ENCODE measurements at places on chromosomes 2 and 18. TPM values are rescaled to one million over a fixed set of nuclear protein-coding genes. Genes with fewer than 3 reads are reported as not detected.

Gene IMPA2
- total RNA-seq, result 71.8 TPM

- H3K27me3 ChIP-seq, result no peaks in the 10 kb centered on the region
- no peak overlapping the region for H3K4me3 ChIP-seq
- H3K27ac ChIP-seq, result no peak overlapping the region
- no peaks in the 10 kb centered on the region for H3K36me3 ChIP-seq
- peak; percentile 81 for DNase-seq
- H3K4me1 ChIP-seq, result peaks cover 22% of the 10 kb centered on the region
Measured at GRCh38 chr2:21118302-21118920, 5.4 kb upstream of the TDRD15 start.

GRCh38 chr2:29223851-29224692 lies 108.9 kb downstream of the CLIP4 start:
- H3K4me3 ChIP-seq, result no peak overlapping the region
- no peaks in the 10 kb centered on the region for H3K36me3 ChIP-seq
- no peak for DNase-seq
- no peaks in the 10 kb centered on the region for H3K4me1 ChIP-seq

Gene TEX44
- total RNA-seq, result not detected

- H3K36me3 ChIP-seq, result no peaks in the 10 kb centered on the region
- H3K4me1 ChIP-seq, result no peaks in the 10 kb centered on the region
- no peak overlapping the region for H3K4me3 ChIP-seq
- H3K27me3 ChIP-seq, result no peaks in the 10 kb centered on the region
- no peak overlapping the region for H3K27ac ChIP-seq
- DNase-seq, result no peak
Measured at GRCh38 chr18:6610466-6610865, 119.0 kb upstream of the ARHGAP28 start.

- H3K4me1 ChIP-seq, result peaks cover 48% of the 10 kb centered on the region
- no peak for DNase-seq
- no peaks in the 10 kb centered on the region for H3K36me3 ChIP-seq
- H3K27ac ChIP-seq, result no peak overlapping the region
Measured at GRCh38 chr2:64663402-64663801, 9.7 kb upstream of the SERTAD2 start.

Gene TSPYL6
- total RNA-seq, result not detected

- no peak for DNase-seq
- no peak overlapping the region for H3K4me3 ChIP-seq
- no peak overlapping the region for H3K27ac ChIP-seq
- no peaks in the 10 kb centered on the region for H3K27me3 ChIP-seq
- no peaks in the 10 kb centered on the region for H3K4me1 ChIP-seq
- H3K36me3 ChIP-seq, result no peaks in the 10 kb centered on the region
Measured at GRCh38 chr2:188414411-188414810, 122.7 kb downstream of the GULP1 start.

DNA sequence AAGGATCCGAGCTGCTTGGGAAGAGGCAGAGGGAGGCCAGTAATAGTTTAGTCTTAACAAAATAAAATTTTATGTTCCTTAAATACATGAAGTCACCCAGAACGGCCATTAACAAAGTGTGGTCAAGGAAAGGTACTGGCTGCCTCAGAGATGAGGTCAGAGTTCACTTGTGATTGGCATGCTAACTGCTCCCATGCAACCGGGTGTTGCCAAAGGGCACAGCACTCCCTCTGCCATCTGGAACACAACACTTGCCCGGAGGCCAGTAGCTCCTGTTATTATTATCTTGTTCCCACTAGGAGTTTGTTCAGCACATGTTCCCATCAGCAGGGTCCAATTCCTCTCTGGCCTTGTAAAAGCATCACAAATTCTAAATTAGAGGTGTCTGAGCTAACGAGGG lies 207.0 kb downstream of the CYP26B1 start:
- H3K36me3 ChIP-seq, result no peaks in the 10 kb centered on the region
- peaks cover 3% of the 10 kb centered on the region for H3K27me3 ChIP-seq
- H3K27ac ChIP-seq, result no peak overlapping the region
- DNase-seq, result no peak
- H3K4me1 ChIP-seq, result no peaks in the 10 kb centered on the region

- H3K27ac ChIP-seq, result no peak overlapping the region
- no peaks in the 10 kb centered on the region for H3K36me3 ChIP-seq
- H3K4me3 ChIP-seq, result no peak overlapping the region
- DNase-seq, result no peak
- H3K27me3 ChIP-seq, result no peaks in the 10 kb centered on the region
- H3K4me1 ChIP-seq, result no peaks in the 10 kb centered on the region
Measured at GRCh38 chr18:7844418-7844817, 277.3 kb downstream of the PTPRM start.

DNA sequence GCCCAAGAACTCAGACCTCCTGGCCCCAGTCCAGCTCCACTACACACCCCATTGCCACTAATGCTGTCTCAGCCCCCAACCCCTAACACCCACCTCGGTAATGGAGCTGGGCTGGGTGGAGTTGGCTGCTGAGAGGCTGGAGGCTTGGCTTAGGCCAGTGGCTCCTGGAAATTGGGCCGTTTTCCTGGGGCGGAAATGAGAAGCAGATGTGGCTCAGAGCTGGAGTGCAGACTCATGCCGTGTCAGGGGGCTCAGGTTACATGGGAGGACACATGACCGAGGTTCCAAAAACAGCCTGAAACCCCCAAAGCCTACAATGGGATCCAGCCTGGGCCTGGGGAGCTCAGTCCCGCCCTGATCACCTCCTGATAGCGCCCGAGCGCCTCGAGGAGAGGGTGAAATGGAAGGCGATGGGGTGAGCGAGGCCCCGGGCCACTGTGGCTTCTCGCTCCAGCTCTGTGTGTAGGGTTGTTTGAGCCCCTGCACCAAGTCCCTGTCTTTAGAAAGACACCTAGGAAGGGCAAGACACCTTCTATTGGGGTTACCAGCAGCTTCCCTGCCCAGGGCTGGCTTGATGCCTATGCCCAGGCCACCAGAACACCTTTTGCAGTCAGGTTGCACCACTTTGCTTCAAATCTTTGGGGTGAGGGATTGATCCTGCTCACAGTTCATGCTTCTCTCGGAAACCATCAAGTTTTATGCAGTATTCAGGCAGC lies 175.7 kb upstream of the HAAO start:
- no peak overlapping the region for H3K27ac ChIP-seq
- H3K27me3 ChIP-seq, result no peaks in the 10 kb centered on the region
- no peak for DNase-seq
- peaks cover 79% of the 10 kb centered on the region for H3K4me1 ChIP-seq
- no peak overlapping the region for H3K4me3 ChIP-seq
- H3K36me3 ChIP-seq, result no peaks in the 10 kb centered on the region

- no peaks in the 10 kb centered on the region for H3K4me1 ChIP-seq
Measured at GRCh38 chr18:9191658-9192256, 55.2 kb downstream of the ANKRD12 start.

Gene GATA6
- total RNA-seq, result 2.9 TPM

- no peaks in the 10 kb centered on the region for H3K4me1 ChIP-seq
- H3K36me3 ChIP-seq, result no peaks in the 10 kb centered on the region
- H3K4me3 ChIP-seq, result no peak overlapping the region
- H3K27ac ChIP-seq, result no peak overlapping the region
- no peak for DNase-seq
Measured at GRCh38 chr2:216348756-216349308, 23.5 kb downstream of the MARCHF4 start.

Gene SLC23A3
- 0.38 TPM for total RNA-seq

- no peaks in the 10 kb centered on the region for H3K4me1 ChIP-seq
- DNase-seq, result no peak
- H3K4me3 ChIP-seq, result no peak overlapping the region
- no peaks in the 10 kb centered on the region for H3K36me3 ChIP-seq
Measured at GRCh38 chr18:10100941-10101701, 187.3 kb downstream of the VAPA start.

Gene FIGN
- total RNA-seq, result 11.6 TPM

GRCh38 chr2:25794544-25795276 lies 83.6 kb downstream of the ASXL2 start:
- DNase-seq, result no peak
- no peak overlapping the region for H3K27ac ChIP-seq
- H3K27me3 ChIP-seq, result no peaks in the 10 kb centered on the region
- H3K36me3 ChIP-seq, result peaks cover 44% of the 10 kb centered on the region
- H3K4me1 ChIP-seq, result peaks cover 31% of the 10 kb centered on the region

Gene EMILIN1
- 9.7 TPM for total RNA-seq

Data from HepG2 (cell line).